ENCODE measurements at places on chromosomes 1 and 21.

GRCh38 chr1:204598319-204598969, 82.2 kb downstream of the MDM4 start:
- no peak for DNase-seq

GRCh38 chr21:32940079-32941014, 85.4 kb upstream of the OLIG2 start:
- no peak for DNase-seq

DNA sequence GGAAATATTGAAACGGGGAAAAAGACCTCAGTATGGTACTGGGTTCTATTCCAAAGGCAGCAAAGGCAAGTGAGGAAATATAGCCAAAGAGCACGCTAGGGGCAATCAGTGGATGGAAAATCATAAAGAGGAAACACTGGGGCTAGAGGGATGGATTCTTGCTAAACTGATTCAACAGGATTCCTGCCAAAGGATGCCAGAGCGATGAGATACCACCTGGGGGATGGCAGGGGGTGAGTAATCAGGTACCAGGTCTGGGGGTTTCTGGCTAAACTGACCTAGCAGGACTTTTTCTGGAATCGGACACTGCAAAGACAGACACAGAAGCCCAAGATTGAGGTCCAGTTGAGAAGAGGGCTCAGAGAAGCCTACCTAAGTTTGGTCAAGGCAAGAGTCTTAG, 6.7 kb downstream of the CHI3L2 start:
- DNase-seq: no peak

DNA sequence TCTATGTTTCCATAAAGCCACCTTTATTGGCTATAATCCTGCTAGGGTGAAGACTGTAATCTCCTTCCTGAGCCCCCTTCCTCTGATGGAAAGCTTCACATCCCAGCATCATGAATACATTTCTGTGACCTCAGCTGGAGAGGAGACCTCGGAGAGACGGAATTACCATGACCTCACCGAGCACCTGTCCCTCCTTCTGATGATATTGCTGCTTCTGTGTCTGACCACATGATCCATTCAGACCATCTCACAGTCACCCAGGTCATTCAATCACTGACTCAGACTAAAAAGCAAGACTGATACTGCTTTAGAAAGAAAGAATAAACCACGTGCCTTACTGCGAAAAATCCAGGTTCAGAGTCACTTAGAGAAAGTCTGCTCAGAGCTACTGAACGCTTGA, 8.8 kb downstream of the KCND3 start:
- no peak for DNase-seq

GRCh38 chr1:156493742-156494141, 6.8 kb downstream of the MEF2D start:
- no peak for DNase-seq

GRCh38 chr1:226255380-226255779, 31.9 kb downstream of the MIXL1 start:
- DNase-seq: no peak

GRCh38 chr1:82924666-82925065, 1074.3 kb downstream of the TTLL7 start:
- DNase-seq: no peak

DNA sequence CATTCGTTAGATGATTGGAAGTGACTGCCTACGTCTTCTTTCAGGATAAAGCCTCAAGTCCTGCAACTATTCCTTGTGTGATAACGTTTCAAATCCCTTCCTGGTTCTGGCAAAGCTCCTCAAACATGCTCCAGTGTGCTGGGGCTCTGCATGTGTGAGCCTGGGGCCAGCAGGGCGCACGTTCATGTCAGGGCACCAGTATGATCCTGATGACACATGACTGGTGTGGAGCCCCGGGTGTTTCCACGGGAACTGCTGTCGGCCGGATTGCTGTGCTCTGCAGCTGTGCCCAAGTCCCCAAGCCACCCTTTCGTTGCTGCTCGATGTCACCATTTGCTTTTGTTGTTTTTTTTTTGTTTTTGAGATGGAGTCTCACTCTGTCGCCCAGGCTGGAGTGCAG, 21.3 kb downstream of the KRTAP10-1 start:
- DNase-seq: no peak

DNA sequence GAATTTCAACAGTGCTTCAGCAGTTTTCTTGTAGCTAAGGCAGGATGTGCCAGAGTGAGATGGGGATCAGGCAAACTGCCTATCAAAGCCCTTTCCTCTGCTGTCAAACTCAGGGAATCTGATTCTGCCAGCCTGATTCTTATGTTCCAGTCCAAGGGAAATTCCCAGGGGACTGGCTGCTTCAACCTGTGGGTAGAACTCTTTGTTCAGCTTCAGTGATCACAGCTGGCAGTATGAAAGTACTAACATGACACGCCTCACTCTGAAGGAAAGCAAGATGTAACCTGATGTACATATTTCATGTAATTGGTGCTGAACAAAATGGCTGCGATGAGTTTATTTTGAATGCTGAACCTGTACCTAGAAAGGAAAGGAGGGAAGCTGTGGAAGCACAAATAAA, 40.1 kb upstream of the SLC5A9 start:
- no peak for DNase-seq

DNA sequence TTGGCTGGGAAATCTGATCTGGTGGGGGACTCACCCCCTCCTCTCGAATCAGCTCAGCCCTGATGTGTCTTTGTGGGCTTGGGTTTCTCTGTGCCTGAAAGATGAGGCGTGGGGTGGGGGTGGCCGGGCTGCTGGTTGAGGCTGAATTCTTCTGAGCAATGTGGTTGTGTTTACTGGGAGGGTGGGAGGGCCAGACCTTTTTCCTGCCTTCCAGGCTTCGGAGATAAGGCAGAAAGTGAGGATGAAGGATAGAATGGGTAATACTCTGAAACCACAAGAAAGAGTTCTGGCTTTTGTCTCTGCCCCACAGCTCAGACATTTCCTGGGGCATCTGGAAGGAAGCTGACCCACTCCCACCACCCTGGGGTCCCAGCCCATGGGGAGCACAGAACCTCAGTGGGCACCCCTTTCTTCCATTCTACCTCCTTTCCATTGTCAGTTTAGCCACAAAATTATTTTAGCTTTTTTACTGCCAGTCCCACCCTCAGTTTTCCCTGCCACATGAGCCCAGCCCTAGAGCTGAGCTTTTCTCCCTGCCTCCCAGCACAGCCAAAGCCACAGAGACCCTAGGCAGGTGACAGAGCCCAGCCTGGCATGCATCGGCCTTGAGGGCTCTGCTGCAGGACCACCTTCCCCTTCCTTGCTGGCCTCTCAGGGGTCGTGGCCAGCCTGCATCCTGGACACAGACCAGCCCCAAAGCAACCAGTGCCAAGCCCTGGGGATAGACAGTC, 11.2 kb downstream of the ALX3 start:
- DNase-seq: no peak

GRCh38 chr1:181057079-181057478, 23.3 kb downstream of the MR1 start:
- DNase-seq: no peak

DNA sequence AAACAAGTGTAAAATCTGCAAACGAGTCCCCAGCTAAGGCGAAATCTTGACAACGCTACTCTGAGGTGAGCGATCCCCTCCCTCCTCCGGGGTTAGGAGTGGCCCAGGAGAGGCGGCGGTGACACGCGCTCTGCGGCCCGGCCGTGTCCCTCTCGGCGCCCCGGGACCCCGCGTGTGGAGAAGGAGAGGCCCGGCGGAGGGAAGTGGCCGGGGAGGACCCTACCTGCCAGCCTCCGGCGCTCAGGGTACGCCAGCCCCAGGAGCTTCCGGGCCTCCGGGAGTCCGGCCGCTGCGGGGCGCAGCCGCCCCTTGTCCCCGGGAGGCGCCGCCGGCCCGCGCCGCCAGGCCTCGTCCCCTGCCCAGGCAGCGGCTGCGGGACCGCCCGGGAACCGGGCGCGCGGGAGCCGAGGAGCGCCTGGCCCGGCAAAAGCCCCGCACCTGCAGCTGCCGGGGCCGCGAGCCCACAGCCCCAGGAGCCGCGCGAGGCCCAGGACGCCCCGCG, 543 bp downstream of the ABCB10 start:
- peak; percentile 70 for DNase-seq

DNA sequence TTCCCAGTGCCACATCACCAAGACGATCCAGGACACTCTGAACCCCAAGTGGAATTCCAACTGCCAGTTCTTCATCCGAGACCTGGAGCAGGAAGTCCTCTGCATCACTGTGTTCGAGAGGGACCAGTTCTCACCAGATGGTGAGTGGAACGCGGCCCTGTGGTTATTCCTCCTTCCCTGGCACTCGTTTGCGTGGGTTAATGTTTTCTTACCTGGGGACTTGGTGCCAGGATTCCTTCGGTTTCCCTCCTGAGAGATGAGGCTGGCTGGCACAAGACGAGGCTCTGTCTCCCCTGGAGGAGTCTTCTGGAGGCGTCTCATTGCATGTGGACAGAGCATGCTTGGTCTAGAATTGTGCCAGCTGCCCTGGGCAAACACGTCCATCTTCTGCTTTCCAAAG, 29.3 kb downstream of the ATP5PO start:
- DNase-seq: no peak

GRCh38 chr1:27968692-27969091, 8.9 kb downstream of the XKR8 start:
- no peak for DNase-seq

GRCh38 chr1:119791377-119791776, 19.9 kb downstream of the REG4 start:
- DNase-seq: no peak

GRCh38 chr1:172642970-172643369, 15.9 kb upstream of the FASLG start:
- no peak for DNase-seq

- no peak for DNase-seq
These were observed 81.7 kb upstream of the BEND5 start for GRCh38 chr1:48858200-48858920.

DNA sequence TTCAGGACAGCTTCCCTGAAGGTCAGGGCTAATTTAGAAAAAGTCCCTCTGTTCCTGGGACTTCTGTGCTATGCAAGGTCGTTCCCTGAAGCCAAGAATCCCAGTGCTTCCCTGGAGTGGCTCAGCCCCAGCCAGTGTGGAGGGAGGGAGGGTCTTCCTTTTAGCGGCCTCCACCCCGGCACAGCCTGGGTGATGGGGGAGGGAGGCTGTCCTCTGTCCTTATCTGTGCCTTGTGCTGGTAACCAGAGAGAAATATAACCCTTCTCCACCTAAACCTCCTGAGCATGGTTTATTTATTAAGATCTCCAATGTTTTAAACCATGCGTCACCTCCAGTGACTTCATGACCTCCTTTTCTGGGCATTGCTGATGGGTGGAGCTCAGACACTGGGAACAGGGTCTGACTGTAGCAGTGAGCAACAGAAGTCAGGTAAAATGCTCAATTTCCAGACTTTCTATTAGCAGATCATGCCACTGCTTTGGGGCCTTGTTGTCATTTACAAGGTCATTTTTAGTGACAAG, 157.1 kb downstream of the DSCAM start:
- no peak for DNase-seq

- DNase-seq: no peak
These were observed 30.3 kb upstream of the PGBD5 start for GRCh38 chr1:230456478-230456877.

DNA sequence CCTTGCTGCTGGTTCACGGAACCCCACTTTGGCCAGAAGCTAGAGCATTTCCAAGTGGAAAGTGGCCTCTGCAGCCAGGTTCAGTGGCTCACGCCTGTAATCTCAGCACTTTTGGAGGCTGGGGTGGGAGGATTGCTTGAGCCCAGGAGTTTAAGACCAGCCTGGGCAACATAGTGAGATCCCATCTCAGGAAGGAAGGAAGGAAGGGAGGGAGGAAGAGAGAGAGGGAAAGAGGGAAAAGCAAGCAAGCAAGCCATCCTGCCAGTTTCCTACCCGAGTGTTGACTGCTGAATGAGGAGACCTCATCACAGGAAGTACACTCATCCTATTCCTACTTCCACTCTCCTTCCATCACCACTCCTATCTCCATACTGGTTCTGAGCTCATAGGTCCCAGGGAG, 12.8 kb upstream of the KLF17 start:
- DNase-seq: no peak

GRCh38 chr1:76864383-76864782, 2.9 kb upstream of the ST6GALNAC5 start:
- DNase-seq: no peak

DNA sequence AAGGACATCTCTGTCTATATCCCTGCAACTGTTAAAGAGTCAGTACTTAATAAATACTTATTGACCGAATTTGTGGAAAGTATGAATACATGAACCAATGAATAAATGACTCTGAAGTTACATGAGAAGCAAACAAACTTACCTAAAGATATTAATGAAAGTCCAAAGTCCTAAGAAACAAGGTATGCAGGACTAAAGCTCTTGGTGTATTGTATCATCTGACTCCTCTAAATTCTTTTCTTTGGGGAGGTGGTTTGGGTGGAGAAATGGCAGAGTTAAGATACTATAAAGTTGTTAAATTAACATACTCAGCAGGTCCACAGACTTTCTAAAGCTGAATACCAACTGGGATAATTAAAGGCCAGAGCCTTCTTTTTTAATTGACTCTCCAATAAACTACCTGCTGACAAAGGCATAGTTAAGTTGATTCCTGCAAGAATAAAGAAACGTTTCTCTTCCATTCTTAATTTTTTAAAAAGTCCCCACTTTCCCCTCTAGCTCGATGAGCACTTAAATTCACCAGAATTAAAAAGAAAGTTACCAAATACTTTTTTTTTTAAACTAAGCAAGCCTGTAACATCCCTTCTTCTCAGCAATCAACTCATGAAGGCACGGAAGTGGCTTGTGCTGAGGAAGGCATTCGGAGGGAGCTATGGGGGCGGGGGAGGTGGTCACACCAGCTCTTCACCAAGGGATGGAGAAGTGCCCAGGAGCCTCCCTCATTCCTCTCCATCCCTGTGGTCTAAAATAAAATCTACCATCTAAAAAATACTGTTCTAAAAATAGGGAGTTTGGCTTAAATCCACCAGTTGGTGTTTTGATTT, 61.1 kb downstream of the GADD45A start:
- no peak for DNase-seq

DNA sequence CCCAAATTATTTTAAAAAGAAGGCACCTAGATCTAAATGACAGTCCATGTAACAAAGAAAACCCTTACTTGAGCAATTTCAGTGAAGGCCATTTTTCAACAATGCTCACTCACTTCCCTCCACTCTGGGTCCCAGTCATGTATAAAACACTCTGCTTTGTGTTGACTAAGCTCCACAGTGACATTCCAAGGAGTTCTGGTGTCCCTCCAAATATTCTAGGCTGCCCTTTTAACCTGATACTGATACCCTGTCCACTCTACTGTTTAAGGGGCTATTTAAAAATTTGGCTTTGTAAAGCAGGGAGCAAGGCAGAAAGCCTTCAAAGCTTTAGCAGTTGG, 73.6 kb downstream of the GNG12 start:
- no peak for DNase-seq

DNA sequence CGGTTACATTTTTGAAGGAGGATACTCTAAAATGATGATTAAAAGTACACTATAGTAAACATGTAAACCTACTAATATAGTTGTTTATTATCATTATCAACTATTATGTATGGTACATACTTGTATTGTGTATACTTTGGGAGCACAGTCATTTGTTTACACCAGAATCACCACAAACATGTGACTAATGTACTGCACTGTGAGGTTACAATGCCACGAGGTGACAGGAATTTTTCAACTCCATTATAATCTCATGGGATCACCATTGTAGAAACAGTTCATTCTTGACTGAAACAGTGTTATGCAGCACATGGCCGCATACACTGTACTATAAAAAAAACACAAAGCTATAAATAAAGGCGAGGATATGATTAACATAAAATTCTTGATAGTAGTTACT, 44.3 kb downstream of the GPATCH2 start:
- no peak for DNase-seq

GRCh38 chr1:14182856-14183255, 415.6 kb upstream of the KAZN start:
- DNase-seq: no peak

GRCh38 chr1:119288751-119289150, 79.8 kb upstream of the HAO2 start:
- no peak for DNase-seq

Measured in right kidney (tissue), 9 donors.